ENCODE measurements at places on chromosomes 7 and 10.

DNA sequence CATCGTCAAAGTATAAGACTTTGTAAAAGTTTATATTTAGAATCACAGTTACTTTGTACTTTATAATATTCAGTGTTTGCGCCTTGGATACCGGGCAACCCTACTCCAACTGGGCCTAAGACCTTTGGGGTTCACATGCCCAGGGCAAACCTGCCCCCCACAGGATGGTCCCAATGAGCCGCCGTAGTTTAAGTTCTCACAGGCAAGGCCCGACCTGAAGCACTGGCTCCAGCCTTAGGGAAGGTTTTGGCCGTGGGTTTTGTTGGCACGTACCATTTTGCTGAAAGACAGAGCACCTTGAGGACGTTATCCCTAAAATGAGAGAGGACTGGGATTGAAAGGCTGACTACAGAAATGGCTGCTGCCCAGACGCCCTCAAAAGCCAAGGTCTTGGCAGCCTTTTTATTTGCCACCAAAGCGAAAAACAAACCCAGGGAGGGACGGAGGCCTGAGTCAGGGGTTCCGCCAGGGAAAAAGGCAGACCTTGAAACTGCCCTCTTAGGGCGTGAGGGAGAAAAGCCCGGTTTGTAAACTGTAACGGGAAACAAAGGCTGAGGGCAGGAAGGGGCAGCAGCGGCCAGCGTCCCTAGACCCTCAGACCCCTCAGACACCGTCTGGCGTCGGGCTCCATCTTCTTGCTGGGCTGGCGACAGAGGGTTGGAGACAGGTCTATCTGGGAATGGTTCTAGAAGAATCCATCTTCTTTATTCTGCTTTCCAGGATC is at the start of gene CCDC172:
Gene CCDC172 (plus strand): TSS at position 222 of the 724 bp plus-strand sequence. CDS start 564 bp downstream, outside the sequence.
- no peak for DNase-seq

GRCh38 chr10:26090026-26090425 is 126.5 kb upstream of the GAD2 start:
- no peak for DNase-seq

GRCh38 chr7:76074306-76074971 is 26.5 kb downstream of the MDH2 start:
- no peak for DNase-seq

DNA sequence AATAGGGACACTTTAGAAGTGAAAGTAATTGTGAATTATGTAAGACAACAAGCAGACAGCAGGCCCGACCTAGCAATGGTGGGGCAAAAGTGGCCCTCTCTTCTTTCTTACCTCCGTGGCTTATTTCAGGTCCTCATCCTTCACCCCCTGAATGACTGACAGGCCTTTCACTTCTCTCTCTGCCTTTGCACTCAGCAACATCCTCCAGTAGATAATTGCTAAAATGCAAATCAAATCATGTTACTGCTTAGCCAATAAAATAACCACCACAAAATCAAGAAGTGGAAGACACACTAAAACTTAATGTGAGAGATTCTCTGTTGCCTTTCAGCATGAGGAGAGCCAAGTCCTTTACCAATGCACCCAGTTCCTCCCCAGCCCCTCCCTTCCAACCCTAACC is 274.6 kb upstream of the ZNF32 start:
- no peak for DNase-seq

DNA sequence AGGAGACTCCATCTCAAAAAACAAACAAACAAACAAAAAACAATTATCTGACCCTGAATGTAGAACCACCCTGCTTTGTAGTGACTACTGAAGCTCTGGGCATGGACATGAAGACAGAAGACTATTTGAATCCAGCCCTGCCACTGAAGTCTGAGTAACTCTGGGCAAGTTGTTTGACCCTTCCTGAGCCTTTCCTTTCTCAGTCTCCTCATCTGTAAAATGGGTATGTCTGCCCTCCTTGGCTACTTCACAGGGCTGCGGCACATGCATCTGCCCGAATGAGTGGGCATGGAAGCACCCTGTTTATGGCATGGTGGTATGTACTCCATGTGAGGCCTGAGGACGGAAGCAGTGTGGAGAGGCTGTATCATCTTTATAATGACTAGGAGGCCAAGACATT is 22.2 kb upstream of the MALSU1 start:
- no peak for DNase-seq

DNA sequence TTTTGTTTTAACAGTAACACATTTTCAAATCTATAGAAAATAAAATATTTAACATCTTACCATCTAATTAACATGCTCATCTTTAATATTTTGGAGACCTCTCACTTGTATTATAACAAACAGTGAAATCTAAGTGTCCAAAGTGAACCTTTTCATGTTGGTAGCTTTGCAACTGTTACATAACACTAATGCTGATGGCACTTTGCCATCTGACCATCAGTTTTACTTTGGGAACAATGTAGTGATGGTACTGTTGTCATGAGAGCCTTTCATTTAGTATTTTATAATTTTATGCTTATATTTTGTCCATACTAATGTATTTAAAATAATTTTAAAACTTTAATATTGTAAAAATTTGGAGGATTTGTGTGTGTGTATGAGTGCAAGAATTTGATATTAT is 1017.0 kb upstream of the KCND2 start:
- DNase-seq, result no peak

DNA sequence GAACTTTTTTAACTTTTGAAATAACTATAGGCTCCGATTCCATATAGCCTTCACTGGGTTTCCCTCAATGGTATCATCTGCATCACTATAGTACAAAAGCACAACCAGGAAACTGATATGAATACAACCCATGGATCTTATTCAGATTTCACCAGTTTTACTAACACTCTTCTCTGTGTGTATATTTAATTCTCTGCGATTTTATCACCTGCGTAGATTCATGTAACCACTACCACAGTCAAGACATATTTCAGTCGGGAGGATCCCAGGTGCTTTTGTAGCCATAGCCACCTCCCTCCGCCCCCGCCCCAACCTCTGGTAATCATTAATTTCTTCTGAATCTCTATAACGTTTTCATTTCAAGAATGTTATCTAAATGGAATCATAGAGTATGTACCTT is 82.8 kb upstream of the C7orf33 start:
- no peak for DNase-seq

- no peak for DNase-seq
These were observed 238.5 kb upstream of the GALNT17 start for GRCh38 chr7:70893422-70893821.

- no peak for DNase-seq
These were observed 63.0 kb downstream of the PIP4K2A start for GRCh38 chr10:22651276-22651980.

Data from Caki2 (cell line).